ENCODE measurements at places on chromosomes 11 and 22. TPM values are rescaled to one million over a fixed set of nuclear protein-coding genes. Genes with fewer than 3 reads are reported as not detected.

PNPLA5 gene
- not detected for total RNA-seq

BTG4 gene
- not detected for total RNA-seq

ZC3H12C gene
- 6.3 TPM for total RNA-seq

MYRF gene
- not detected for total RNA-seq

CTSW gene
- total RNA-seq, result not detected

CCDC87 gene
- total RNA-seq, result 0.21 TPM

NRIP3 gene
- 7.7 TPM for total RNA-seq

BAD gene
- 175 TPM for total RNA-seq

SHANK2 gene
- 0.53 TPM for total RNA-seq

CDC42BPG gene
- not detected for total RNA-seq

SLC25A18 gene
- total RNA-seq, result not detected

MMP1 gene
- not detected for total RNA-seq

FGF4 gene
- not detected for total RNA-seq

CHRDL2 gene
- not detected for total RNA-seq

DSCAML1 gene
- not detected for total RNA-seq

CCDC116 gene
- not detected for total RNA-seq

BCR gene
- 216 TPM for total RNA-seq

TRIM68 gene
- total RNA-seq, result 18.6 TPM

ATG2A gene
- total RNA-seq, result 39.5 TPM

OR5AR1 gene
- not detected for total RNA-seq

SMTNL1 gene
- total RNA-seq, result not detected

UBQLN3 gene
- total RNA-seq, result not detected

KCNK4 gene
- total RNA-seq, result not detected

CNTF gene
- 1.9 TPM for total RNA-seq

RAB36 gene
- total RNA-seq, result 1.8 TPM

PDGFD gene
- total RNA-seq, result 50.6 TPM

APLNR gene
- 15.1 TPM for total RNA-seq

FOXRED2 gene
- 25.9 TPM for total RNA-seq

CADM1 gene
- total RNA-seq, result 2.4 TPM

TSPO gene
- 961 TPM for total RNA-seq

PLEKHA7 gene
- 9.5 TPM for total RNA-seq

C11orf71 gene
- 0.43 TPM for total RNA-seq

SCO2 gene
- not detected for total RNA-seq

MS4A6E gene
- total RNA-seq, result not detected

KDM4D gene
- total RNA-seq, result not detected

OR4D5 gene
- total RNA-seq, result not detected

OSBP2 gene
- 0.53 TPM for total RNA-seq

PPP6R2 gene
- total RNA-seq, result 55.5 TPM

NTM gene
- not detected for total RNA-seq

SLC25A45 gene
- 11.4 TPM for total RNA-seq

LMO1 gene
- not detected for total RNA-seq

MISFA gene
- not detected for total RNA-seq

OR8G5 gene
- total RNA-seq, result not detected

LAYN gene
- 27.2 TPM for total RNA-seq

CSF2RB gene
- total RNA-seq, result 6.0 TPM

OR52I1 gene
- total RNA-seq, result not detected

KRTAP5-9 gene
- total RNA-seq, result not detected

DCHS1 gene
- total RNA-seq, result 58.0 TPM

XKR3 gene
- not detected for total RNA-seq

C11orf16 gene
- not detected for total RNA-seq

SPON1 gene
- 37.8 TPM for total RNA-seq

BATF2 gene
- 0.21 TPM for total RNA-seq

RRM1 gene
- 114 TPM for total RNA-seq

All from ascending aorta (tissue), 2 donors.